ENCODE measurements at places on chromosomes 3 and 15.

GRCh38 chr3:69328963-69329302 lies 57.0 kb downstream of the FRMD4B start:
- no peak for DNase-seq

DNA sequence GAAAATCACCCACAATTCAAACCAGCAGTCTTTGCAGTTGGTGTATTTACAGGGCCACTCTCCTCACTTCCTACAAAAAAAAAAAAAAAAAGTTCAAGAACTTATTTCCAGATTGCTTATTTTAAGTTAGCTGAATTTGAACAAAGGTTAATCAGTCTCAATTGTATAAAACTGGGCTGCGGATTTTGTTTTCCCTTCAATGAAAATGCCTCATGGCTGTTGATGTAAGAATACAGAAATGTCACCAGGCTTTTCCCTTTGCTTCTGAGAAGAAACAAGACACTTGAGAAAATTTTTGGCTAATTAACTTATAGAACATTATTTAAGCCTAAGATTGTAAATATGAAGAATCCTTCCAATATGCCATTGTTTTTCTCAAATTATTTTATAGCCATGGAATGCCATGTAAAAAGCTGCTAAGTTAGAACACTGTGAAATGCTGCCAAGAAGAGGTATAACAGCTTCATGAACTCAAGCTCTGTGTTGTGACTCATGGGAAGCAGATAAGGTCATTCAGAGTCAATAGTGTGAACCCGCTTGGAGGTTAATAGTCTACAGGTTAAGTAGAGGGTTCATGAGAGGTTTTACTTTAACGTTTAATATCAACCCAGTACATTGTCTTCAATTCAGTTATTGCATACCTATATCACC lies 84.3 kb upstream of the ABI3BP start:
- DNase-seq = no peak

DNA sequence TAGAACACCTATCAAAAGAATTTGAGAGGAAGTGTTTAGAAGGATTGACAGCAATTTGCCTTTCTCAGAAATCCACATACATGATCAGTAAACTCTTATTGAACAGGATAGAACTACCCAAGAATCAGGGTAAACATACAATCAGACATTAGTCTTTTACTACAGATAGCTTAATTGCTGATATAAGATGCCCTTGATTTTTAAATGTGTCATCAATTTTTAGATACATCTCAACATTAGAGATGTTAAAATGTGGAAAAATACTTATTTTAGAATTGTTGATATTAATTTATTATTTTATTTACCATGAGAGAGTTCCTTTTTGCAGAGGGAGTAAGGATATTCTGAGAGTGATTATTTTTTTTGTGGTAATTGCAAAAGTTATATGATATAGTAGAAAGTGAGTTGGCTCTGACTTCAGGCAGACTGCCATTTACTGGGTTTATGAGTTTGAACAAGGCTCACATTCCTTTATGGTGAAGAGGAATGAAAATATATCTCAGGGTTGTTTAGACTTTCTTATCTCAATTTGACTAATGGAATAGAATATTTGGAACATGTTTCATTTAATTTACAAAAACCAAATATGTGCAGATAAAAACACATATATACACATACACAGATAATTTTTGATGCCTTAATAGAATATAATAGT lies 302.8 kb upstream of the GOLIM4 start:
- no peak for DNase-seq

GRCh38 chr15:65841121-65841930 lies 28.0 kb upstream of the RAB11A start:
- no peak for DNase-seq

GRCh38 chr3:191369616-191370010 lies 39.3 kb upstream of the UTS2B start:
- no peak for DNase-seq

GRCh38 chr15:76868740-76869139 lies 36.4 kb downstream of the SCAPER start:
- DNase-seq = no peak

DNA sequence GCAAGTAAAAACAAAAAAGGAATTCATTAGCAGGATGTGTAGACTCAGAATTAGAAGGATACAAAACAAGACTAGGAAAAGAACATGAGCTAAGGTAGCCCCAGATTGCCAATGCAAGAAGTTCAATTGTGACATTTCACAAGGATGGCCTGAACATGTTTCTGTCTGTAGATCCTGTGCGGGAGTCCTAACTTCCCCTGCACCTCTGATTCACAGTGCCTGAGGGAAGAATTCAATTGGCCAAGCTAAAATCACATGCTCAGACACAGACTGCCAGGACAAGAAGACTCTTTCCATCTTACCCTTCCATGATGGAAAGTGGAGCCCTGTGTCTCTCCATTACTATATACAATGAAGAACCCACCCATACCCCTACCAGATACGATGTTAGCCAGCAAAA lies 251.5 kb downstream of the KCNH8 start:
- DNase-seq = no peak

DNA sequence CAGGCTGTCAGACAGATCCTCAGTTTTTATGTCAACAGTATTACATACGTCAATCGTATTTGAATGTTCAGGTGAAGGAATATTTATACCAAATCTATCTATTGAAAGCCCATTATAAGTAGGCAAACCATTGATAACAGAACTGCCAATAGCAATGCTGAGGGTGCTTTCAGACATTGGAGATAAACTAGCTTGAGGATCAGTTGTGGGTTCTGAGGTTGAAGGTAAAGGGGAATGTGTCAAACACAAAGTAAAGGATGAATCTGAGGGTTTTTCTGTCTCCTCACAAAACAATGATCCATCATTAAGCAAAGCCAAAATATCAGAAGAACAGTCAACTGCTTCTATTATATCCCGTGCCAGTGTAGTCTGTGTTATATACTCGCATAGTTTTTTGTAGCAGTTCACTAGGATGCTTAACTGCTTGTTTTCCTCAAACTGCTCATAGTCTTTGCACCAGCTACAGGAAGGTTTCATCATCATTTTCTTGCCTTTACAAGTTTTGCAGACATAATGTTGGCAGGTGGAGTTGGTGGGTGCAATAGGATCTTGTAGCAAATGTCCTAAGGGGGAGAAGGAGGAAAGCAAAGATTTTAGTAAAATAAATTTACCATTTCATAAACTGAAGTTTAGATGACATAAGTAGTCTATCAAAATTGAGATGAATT lies 43.8 kb downstream of the MSL2 start:
- DNase-seq = no peak

DNA sequence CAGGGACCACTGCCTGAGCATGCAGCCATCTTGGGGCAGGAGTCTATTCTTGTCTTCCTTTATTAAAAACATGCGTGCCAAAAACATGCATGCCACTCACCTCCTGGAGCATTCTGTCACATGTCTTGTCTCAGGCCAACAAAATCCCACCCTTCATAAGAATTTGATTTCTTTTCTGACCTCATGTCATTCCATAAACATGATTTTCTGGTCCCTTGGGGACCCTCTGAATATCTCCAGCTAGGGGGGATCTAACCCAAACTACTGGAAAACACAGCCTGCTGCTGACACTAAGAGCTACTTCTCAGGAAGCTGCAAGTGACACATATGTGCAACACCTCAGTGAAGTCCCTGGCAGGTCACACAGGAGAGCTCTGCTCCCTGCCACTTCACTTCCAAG lies 26.8 kb upstream of the NOX5 start:
- DNase-seq = no peak
